ENCODE measurements at places on chromosomes 11 and 22. TPM values are rescaled to one million over a fixed set of nuclear protein-coding genes. Genes with fewer than 3 reads are reported as not detected.

The PRRG4 gene
- 0.63 TPM for total RNA-seq

The BTBD10 gene
- 29.5 TPM for total RNA-seq

The VPREB1 gene
- not detected for total RNA-seq

The RASD2 gene
- total RNA-seq = not detected

All from T-helper 1 cell treated with Interleukin-12 subunit alpha and Interleukin-12 subunit beta and Interleukin-4 antibody, amounts not matched to agents 30 ng/mL and 1 ng/mL, for 36 hours (primary cell).